Amygdala (tissue), 56 donors: ENCODE measurements at places on chromosomes 16 and 17.

DNA sequence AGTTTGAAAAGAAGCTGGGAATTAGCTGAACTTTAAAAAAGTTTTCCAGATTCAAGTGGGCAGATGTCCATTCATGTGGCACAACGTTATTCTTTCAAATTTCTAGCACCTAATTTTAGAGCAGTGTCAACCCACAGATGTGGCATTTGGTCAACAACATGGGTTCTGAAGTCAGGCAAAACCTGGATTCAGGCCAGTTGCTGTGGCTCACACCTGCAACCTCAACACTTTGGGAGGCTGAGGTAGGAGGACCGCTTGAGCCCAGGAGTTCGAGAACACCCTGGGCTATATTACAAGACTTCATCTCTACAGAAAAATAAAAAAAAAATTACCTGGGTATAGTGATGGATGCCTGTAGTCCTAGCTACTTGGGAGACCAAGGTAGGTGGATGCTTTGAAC is 380.2 kb upstream of the SALL1 start:
- no peak for DNase-seq

DNA sequence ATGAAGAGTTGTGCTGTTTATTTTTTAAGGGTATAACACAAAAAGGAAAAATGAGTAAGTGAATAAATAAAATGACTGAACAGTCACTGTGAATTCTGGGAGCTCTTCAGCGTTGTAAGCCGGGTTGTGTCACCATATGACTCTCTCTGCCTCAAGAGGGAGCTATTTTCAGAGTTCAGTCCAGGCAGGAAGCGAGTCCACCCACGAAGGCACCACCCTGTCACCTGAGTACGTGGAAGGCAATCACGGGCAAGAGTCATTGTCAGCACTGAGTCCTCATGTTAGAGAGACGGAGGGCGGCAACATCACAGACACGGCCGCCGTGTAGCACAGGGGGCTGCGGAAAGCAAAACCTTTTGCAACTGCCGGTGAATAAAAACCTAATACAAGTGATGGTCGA is 227.6 kb downstream of the UTP18 start:
- no peak for DNase-seq

- no peak for DNase-seq
Observed at GRCh38 chr16:22684574-22685458, 129.1 kb upstream of the HS3ST2 start.

DNA sequence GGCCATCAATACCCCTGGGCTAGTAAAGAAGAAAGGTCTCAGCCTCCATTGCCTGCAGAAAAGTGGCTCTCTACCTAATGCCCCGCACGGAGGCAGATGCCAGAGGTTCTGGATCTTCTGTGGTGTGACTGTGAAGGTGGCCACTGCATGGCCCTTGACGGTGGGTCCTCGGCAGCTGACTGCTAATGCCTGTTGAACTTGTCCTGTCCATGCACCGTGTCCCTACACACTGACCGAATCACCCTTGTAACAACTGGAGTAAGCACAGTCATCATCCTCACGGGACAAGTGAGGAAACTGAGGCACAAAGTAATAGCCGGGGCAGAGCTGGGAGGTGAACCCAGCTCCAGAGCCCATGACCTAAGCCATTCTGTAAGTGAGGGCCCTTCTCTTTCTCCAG is 48.8 kb downstream of the MYH11 start:
- no peak for DNase-seq

GRCh38 chr16:31200821-31201568 is 1.6 kb downstream of the PYCARD start:
- no peak for DNase-seq

GRCh38 chr16:77989846-77990245 is 32.5 kb upstream of the CLEC3A start:
- no peak for DNase-seq

DNA sequence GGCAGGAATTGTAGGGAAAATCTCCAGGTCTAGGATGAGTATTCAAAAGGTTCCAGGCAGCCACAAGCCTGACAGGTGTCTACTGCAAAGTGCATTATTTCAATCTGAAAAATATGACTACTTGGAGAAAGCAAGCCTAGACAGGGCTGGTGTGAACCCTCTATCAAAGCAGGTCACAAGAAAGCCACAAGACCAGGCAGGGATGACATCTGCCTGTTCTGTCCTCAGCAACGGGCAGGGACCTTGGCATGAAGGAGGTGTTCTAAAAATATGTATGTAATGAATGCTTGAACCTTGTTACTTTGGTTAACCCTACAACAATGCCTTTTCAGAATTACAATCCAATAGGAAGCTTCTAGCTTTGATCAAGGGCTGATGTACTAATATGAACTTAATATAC is 1.2 kb upstream of the COX6A2 start:
- no peak for DNase-seq

- no peak for DNase-seq
Observed at GRCh38 chr16:86215979-86216585, 294.2 kb upstream of the FOXF1 start.

GRCh38 chr17:1481736-1482135 is 10.8 kb downstream of the MYO1C start:
- no peak for DNase-seq

- DNase-seq = no peak
Observed at GRCh38 chr16:1545044-1546040, 11.9 kb downstream of the TMEM204 start.

- DNase-seq = no peak
Observed at GRCh38 chr17:3575511-3575910, 17.9 kb upstream of the TRPV3 start.

DNA sequence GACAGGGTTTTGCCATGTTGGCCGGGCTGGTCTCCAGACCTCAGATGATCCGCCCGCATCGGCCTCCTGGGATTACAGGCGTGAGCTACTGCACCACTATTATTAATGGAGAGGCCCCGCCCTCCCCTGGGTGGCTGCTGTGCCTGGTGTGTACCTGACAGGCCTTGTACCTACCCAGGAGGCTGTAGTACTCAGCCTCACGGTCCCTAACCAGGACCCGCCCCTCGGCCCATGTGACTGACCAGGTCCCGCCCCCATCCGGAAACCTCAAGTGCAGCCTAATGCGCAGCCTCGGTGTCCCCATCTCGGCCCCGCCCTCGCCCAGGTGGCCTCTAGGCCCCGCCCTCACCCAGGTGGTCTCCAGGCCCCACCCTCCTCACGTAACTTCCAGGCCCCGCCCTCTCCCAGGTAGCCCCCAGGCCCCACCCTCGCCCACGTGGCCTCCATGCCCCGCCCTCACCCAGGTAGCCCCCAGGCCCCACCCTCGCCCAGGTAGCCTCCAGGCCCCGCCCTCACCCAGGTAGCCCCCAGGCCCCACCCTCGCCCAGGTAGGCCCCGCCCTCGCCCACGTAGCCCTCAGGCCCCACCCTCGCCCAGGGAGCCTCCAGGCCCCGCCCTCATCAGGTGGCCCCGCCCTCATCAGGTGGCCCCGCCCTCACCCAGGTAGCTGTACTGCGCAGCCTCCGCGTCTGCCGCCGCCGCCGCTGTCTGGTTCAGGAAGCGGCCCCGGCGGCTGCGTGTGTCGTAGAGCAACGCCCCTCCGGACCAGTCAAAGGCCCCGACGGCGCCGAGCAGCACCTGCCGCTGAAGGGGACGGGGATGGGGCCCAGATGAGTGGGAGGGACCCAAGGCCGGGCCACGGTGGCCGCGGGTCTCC is 31.0 kb downstream of the HASPIN start:
- DNase-seq = no peak

- DNase-seq = no peak
Observed at GRCh38 chr17:50903604-50904517, 37.7 kb upstream of the TOB1 start.

- DNase-seq = no peak
Observed at GRCh38 chr17:73304971-73305812, 6.6 kb downstream of the CDC42EP4 start.

GRCh38 chr16:27686926-27687325 is 137.0 kb downstream of the KATNIP start:
- DNase-seq = no peak

DNA sequence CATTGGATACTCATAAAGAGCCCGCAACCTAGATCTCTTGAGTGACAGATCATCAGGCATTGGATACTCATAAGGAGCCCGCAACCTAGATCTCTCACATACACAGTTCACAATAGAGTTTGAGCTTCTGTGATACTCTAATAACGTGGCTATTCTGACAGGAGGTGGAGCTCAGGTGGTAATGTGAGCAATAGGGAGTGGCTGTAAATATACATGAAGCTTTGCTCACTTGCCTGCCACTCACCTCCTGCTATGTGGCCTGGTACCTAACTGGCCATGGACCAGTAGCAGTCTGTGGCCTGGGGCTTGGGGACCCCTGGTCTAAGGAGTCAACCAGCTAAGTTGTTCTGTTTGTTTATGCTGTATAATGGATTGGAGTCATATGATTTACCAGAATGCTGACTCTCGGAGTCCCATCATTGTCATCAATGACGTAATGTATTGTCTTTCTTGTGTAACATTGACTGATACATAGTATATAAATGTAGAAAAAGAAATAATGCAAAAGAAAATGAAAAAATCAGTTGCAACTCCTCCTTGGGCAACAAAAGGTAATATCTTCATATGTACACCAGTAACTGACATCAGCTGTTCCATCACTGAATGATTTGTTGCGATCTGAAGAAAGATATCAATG is 17.5 kb downstream of the ABCA9 start:
- no peak for DNase-seq

GRCh38 chr17:64297467-64298088 is 34.5 kb upstream of the TEX2 start:
- DNase-seq = no peak
